Panc1 (cell line): ENCODE measurements at places on chromosomes 6 and 20. TPM values are rescaled to one million over a fixed set of nuclear protein-coding genes. Genes with fewer than 3 reads are reported as not detected.

- DNase-seq, result no peak
These were observed 50.3 kb upstream of the OGFRL1 start for GRCh38 chr6:71238351-71238750.

The EIF2S2 gene
- total RNA-seq, result 82.0 TPM

GRCh38 chr6:105867277-105867676 lies 218.9 kb upstream of the PRDM1 start:
- no peak for DNase-seq

- DNase-seq, result no peak
These were observed 334.9 kb upstream of the JARID2 start for GRCh38 chr6:14910692-14911547.

- DNase-seq, result no peak
These were observed 206.5 kb downstream of the SAMD5 start for GRCh38 chr6:147715035-147715434.

- no peak for DNase-seq
These were observed 37.1 kb downstream of the MYLK4 start for GRCh38 chr6:2713473-2714110.

DNA sequence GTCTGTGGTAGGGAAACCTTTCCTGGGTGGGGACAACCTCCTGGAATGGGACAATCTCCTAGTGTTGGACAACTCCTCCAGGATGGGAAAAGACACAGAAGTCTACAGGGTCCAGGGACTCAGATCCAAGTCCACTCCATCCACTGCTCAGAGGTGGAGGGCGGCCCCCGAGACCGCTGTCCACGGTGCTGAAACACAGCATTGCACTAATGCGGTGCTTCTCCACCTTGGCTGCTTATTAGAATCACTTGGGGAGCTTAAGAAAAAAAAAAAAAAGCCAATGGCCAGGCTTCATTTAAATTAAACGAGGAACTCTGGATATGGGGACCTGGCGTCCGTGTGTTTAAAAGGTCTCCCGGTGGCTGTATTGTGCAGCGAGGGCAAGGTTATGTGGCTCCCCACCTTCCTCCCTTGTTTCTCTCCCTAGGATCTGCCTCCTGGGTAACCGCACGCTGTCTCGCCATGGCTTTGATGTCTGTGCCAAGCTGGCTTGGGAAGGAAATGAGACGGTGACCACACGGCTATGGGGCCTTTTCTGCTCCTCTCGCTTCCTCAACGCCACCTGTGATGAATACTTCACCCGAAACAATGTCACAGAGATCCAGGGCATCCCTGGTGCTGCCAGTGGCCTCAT lies 12.0 kb downstream of the SLC12A5 start:
- DNase-seq, result no peak

GRCh38 chr6:162438980-162439379 lies 288.6 kb downstream of the PRKN start:
- DNase-seq, result no peak

DNA sequence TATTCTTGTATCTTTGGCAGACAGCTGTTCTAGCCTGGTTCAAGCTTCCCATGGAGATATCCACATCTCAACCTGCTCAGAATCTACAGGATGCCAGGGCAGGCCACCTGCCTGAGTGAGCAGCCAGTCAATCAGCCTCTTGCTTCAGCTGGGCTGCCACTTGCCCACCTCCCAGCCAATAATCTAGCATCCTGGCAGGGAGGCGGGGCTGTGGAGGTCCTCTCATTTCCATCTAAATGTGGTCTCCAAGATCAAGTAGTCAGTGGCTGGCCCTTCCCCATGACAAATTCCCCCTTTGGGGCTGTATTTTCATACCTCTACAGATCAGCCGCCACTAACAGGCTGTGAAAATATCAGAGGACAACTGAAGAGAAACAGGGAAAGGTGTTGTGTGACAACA lies 33.0 kb upstream of the SPDEF start:
- no peak for DNase-seq

The AGER gene
- 3.7 TPM for total RNA-seq
